ENCODE measurements at places on chromosomes 12 and 14.

GRCh38 chr12:91077228-91077954, 19.6 kb upstream of the KERA start:
- DNase-seq, result no peak

DNA sequence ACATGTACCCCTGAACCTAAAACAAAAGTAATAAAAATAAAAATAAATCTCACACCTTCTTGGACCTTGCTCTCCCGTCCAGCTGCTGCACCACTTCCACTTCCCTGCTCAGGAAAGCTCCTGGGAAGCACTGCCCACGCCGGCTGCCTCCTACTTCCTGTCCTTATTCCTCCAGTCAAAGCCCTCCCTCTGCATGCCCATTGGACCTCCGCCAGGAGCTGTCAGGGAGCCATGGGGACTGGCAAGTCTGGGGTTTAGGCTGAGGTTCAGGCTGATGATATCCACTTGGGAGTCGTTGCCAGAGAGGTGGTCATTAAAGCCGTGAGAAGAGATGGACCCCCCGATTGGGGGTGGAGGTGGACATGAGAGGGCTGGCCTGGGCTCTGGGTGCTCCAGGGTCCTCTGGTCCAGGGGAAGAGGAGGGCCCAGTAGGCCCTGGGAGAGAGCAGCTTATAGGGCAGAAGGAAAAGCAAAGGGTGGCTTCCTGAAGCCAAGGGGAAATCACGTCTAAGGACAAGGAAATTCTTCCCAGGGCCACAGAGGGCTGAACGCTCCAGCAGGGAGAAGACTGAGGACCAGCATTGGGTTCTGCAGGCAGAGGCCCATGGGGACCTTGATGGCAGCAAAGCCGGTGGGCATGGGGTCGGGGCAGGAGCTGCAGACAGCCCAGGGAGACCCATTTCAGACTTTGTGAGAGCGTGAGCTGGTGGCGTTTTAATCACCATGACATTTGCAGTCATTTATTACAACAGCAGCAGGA, 78.7 kb downstream of the FZD10 start:
- DNase-seq, result no peak

- no peak for DNase-seq
Measured at GRCh38 chr14:33564774-33565630, 385.9 kb downstream of the EGLN3 start.

- DNase-seq, result no peak
Measured at GRCh38 chr14:38079268-38079667, 128.4 kb upstream of the SSTR1 start.

DNA sequence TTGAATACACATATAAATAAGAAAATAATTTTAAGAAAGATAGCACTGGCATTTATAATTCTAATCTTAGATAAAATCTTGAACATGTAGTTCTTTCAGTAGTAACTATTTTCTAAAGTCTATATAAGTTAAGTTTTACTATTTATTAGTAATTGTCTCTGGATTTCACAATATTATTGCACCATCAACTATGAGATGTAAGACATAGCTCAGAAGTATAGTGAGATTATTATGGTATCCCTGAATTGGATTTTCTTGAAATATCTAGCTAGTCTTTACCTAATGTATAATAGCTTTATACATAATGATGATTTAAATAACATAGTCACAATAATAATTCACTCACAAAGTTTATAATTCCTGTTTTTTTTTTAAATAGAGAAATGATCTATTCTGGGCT, 6.7 kb downstream of the CLEC12A start:
- DNase-seq, result no peak

DNA sequence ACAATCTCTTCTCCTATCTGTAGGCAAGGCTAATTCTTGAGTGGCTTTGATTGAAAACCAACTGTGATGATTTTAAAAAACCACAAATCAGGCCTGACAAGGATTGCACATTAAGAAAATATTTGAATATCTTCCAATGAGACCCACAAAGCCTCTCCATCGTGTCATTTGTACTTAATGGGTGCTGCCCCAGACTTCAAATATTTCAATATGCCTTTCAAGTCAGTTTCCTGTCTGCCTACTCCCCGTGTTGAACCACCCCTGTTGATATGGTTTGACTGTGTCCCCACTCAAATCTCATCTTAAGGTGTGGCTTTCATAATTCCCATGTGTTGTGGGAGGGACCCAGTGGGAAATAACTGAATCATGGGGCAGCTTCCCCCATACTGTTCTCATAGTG, 159.7 kb upstream of the EGLN3 start:
- no peak for DNase-seq

DNA sequence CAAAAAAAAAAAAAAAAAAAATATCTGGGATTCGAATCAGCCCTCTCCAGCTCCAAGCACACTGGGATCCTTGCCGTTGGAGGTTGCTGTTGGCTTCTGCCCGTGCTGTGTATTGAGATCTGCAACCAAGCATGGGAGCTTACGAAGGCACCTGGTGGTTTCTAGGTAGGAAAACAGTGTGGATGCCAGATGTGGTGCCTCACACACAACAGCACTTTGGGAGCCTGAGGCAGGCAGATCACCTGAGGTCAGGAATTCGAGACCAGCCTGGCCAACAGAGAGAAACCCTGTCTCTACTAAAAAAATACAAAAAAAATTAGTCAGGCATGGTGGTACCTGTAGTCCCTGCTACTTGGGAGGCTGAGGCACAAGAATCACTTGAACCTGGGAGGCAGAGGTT, 47.4 kb downstream of the ATF7 start:
- DNase-seq, result no peak

- no peak for DNase-seq
Measured at GRCh38 chr12:4448943-4449850, 3.6 kb upstream of the FGF6 start.

DNA sequence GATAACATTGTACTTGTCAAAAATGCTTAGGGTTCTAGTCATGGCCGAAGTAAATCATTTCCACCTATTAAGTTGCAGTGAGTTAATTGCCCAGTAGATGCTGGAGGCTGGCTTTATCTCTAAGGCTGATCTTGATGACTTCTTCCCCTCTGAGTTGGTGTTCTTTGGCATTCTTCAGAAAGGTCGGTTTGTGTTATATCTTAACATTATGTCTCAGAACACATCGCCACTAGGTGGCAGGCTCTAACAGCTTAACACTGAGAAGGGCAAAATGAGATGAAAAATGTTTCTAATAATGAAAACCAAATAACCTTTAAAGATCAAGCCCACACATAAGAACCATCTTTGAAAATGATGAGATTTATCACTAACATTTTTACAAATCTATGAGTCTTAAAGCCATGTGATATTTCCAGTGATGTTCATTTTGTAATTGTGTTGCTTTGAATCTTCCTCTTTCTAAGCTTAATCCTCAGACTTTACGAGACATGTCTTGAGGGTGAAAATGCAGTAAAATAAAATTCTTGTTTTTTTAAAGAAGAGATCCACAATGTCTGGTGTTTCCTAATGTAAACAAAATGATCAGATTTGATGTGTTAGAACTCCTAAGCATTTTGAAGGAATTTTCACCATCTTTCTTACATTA, 28.6 kb downstream of the SUDS3 start:
- no peak for DNase-seq

- no peak for DNase-seq
Measured at GRCh38 chr12:118925407-118925806, 55.9 kb upstream of the SRRM4 start.

- DNase-seq, result no peak
Measured at GRCh38 chr12:64631197-64631596, 20.9 kb downstream of the RASSF3 start.

GRCh38 chr12:44258246-44258645, 422.4 kb downstream of the TMEM117 start:
- no peak for DNase-seq

DNA sequence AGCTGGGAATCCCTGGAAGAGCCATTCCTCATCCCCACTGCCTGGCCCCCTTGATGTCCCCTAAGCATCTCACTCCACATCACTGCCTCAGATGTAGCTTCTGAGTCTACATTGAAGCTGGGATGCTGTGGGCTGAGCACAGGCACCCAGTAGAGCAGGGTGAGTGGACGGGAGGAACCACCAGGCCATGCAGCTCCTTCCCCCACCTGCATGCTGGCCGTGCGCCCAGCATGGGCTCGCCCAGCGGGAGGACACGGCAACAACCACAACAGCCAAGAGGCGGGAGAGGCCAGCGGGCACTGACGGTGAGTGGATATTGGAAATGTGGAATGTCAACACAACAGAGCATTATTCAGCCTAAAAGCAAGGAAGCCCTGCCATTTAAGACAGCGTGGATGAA, 310.9 kb downstream of the ADGRD1 start:
- no peak for DNase-seq

- no peak for DNase-seq
Measured at GRCh38 chr14:76113691-76114090, 38.0 kb upstream of the GPATCH2L start.

DNA sequence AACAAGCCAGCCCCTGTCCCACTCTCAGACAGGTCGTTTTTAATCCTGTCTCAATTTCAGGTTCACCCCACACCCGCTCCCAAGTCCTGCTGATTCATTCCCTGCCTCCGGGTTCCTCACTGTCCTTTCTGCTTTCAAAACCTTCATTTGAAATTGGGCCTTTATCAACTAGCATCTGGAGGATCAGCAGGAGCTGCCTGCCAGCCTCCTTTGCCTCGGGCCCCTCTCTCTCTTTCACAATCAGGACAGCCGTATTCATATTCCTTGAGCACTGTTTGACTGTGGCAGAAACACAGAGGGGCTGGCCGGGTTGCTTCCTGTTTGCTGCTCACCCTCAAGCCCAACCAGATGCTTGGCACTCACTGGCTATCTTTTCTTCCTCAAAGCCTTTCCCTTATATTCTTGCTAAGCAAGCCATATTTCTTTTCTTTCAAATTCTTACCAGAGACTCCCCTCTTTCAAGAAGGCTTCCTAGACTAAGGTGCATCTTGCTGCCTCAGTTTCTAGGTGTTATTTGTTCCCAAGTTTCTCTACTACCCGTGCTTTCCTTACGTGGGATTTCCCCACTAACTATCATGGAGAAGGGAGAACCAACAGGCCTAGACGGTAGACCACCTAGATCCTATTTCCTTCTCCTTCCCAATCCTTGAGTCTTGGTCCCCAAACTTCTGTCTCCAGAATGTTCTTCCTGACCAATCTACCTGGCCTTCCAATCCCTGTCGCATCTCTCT, 3.0 kb downstream of the GALNT6 start:
- DNase-seq, result no peak

GRCh38 chr12:118061011-118061872, at the start of gene WSB2:
WSB2 (minus strand) TSS chr12:118061179; CDS start chr12:118061048, 131 bp downstream.
- DNase-seq, result peak; percentile 27
